ENCODE measurements at places on chromosomes 6 and 20.

- no peak for DNase-seq
These were observed 163.3 kb downstream of the VEGFA start for GRCh38 chr6:43933148-43933885.

- DNase-seq, result no peak
These were observed 12.9 kb downstream of the TGM2 start for GRCh38 chr20:38152175-38152620.

DNA sequence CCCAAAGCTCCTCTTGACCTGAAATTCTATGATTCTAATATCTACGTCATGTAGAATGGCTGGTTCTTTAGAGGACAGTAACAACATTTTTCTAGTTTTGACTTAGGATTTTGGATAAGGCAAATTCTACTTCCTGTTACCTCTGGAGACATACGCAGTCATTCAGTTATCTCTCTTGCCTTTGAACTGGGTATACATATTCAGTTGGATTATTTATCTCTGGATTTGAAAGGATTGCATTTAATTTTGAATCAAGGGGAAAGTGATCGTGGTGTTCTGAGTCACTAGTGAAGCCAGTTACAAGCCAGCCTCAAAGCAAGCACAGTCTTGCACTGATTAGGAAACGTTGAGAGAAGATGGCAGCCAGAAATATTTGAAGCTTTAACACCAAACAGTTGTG is 35.3 kb upstream of the BCAS1 start:
- no peak for DNase-seq

DNA sequence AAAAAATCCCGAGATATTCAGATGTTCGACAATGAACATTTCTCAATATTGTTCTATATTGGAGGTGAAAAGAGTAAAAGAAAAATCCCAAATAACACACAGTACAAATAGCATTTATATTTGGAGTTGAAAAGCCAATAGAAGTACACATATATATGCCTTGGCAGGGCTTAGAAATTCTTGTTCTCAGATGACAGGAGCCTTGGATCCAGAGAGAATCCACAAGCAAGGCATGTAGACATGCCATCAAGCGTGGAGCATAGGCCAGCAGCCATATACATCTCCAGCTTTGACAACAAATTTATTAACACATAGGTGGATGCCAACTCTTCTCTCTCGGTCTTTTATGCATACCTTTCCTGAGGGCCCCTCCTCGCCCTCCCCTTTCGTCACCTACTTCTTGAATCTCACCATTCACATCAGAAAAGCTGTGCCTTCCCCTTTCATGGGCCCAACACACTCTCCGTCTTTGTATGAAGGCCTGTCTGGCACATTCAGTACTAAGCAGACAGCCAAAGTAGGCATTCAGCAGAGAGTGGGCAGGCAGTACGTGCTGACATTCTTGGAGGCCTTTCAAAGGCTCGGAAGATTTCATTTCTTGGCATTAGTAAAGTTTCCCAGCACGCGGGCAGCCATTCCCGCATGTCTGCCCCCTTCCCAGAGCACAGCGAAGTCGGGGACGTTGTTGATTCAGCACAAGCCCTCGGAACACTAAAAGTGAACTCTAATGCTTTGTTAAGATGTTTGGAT is 18.2 kb downstream of the NEDD9 start:
- DNase-seq, result no peak

DNA sequence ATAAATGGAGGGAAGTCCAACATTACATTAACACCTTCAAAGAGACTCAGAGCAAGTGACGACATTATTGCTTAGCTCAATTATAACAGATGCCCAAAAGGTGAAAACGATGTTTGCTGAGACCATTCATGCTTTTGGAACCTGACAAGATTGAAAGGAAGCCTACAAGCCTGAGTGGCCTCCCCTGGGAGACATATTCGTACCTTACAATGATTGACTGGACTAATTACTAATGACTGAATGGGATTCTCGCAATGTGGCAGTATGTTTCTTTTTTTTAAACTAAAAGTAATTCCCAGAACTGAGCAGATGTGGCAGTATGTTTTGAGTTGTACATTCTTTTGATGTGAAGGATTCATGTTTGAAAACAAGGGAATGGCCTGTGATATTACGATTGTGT is 49.9 kb downstream of the VEGFA start:
- no peak for DNase-seq

DNA sequence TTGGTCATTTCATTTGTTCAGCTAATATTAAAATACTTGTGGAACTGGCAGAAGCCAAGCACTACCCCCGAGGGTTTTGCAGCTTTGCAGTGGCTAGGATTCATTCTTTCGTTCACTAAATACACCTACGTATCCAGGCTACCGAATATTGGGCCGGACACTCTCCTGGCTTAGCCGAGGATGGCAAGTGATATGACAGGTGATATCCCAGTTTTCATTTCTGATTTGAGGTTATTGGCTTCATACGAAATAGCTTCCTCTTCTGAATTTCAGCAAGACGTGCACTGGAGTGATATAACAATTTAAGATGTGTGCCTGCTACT is 536 bp upstream of the MTFR2 start:
- DNase-seq, result peak; percentile 78

GRCh38 chr6:80638213-80639055 is 532.0 kb downstream of the BCKDHB start:
- DNase-seq, result peak; percentile 96

DNA sequence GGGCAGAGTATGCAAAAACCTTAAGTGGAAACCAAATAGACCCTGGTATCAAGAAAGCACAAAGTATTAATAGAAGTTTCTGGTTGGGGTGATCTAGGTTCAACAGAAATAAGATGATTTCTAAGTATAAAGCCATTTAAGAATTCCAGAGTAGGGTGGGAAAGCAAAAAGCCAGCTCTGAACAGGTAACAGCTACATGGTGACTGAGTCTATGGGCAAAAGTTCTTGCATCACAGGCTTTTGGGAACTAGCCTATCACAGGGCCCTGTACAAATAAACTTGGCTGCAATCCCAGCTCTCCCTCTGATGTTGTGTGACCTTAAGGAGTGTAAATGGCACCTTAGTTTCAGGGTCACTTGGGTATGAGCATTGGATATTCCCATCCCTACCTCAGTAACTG is 5.5 kb downstream of the TCF19 start:
- no peak for DNase-seq

GRCh38 chr6:118649918-118650581 is 1.3 kb downstream of the CEP85L start:
- DNase-seq, result peak; percentile 16

GRCh38 chr6:123668063-123668462 is 31.3 kb upstream of the TRDN start:
- no peak for DNase-seq

DNA sequence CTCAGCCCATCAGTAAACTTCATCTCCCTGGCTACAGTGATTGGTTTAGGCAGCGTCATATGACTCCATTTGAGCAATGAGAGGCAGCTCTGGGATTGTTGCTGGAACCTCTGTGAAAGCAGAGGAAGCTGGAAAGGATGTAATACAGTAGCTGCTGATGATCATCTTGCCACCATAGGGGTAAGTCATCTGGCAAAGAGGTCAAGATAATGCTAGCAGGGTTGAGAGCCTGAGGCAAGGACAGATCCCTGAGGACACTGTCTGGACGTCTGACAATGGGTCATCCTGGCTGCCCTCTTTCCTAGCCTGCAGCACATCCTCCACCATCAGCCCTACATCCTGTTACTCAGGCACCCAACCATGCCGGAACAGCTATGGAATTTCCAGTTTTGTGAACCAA is 25.5 kb upstream of the FKBP1A start:
- DNase-seq, result no peak

- no peak for DNase-seq
These were observed 222.1 kb downstream of the SMOC2 start for GRCh38 chr6:168663041-168663440.

- no peak for DNase-seq
These were observed 21.1 kb upstream of the LBP start for GRCh38 chr20:38325167-38325566.

- no peak for DNase-seq
These were observed 8.8 kb upstream of the ULBP2 start for GRCh38 chr6:149933036-149933435.

GRCh38 chr20:36543184-36544133 is 2.1 kb downstream of the MYL9 start:
- DNase-seq, result no peak

GRCh38 chr6:2476376-2476775 is 231.0 kb upstream of the GMDS start:
- DNase-seq, result no peak

DNA sequence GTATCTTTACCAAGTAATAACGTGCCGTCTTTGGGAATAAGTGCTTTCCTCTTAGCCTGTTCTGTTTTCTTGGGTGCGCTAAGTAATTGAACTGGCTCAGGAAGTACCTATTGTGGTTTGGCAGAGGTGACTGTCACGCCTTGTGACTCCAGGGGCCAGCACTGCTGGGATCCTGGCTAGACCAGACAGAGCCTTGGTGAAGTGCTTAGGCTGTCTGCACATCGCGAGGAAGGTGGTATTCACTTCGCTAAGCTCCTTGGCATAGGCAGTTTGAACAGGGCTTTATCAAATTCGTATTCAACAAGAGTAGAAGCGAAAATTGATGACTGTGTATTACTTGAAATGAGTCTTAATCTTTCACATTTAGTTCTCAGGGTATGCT is 17.6 kb downstream of the PRDM1 start:
- peak; percentile 14 for DNase-seq

DNA sequence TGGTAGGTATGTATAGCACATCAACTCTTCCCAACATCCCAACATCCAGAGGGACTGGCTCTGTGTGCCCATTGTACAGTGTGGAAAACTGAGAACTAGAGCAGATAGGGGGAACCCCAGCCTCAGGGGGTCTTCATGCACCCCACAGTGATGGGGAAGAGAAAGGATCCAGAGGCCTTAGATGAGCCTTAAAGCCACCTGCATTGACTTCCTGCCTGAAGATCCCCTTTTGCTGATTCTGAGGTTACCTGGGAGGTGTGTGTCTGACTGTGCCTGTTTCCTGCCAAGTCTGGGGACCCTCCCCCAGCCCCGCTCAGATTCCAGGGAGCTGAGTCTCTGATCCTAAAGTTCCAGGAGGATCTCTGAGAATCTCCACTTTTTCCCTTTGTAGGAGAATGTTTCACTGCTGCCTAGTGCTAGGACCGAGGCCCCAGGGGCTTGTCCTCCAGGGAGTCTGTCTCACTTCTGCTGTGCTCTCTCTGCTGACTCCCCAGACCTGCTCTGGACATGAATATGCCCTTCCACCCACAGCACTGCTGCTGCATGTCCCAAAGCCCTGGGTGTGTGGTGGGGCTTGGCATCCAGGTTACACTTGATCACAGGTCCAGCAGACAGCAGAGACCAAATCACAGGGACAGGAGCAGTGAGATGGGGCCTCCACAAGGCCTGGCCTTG is 12.8 kb upstream of the PGC start:
- DNase-seq, result no peak

- DNase-seq, result no peak
These were observed 65.9 kb downstream of the GFOD1 start for GRCh38 chr6:13421425-13422059.

GRCh38 chr20:17488916-17489600 is 42.1 kb downstream of the BFSP1 start:
- no peak for DNase-seq

- no peak for DNase-seq
These were observed 48.5 kb upstream of the CCN2 start for GRCh38 chr6:131999545-132000146.

DNA sequence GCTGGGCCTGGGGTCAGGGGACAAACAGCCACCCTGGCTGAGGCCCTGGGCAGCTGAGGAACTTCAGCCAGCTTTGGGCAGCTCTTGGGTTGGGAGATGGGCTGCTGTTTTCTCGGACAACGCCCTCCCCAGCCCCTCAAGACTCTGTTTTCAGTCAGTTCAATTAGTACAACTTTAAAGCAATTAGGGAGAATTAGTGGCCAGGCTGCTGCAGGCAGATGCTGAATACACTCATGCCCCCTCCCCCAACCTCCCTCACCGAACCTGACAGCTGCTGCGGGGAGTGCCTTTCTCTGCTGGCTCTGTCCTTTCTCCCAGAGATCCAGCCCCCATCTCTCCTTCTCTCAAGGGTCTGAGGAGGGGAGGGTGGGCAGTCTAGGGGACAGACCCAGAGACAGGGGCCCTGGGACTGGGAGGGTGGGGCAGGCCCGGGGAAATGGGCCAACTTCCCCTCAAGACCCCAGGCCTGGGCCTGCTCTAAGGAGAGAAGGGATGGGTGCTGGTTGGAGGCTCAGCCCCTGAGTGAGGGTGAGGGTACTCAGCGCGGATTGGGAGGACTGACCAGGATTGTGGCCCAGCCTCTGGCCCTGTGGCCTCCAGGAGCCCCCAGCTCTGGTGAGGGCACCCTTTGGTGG is 17.8 kb upstream of the MYT1 start:
- no peak for DNase-seq

GRCh38 chr6:64504503-64504902 is 868.9 kb downstream of the PHF3 start:
- peak; percentile 48 for DNase-seq

- DNase-seq, result no peak
These were observed 22.8 kb upstream of the SCP2D1 start for GRCh38 chr20:18790787-18791186.

DNA sequence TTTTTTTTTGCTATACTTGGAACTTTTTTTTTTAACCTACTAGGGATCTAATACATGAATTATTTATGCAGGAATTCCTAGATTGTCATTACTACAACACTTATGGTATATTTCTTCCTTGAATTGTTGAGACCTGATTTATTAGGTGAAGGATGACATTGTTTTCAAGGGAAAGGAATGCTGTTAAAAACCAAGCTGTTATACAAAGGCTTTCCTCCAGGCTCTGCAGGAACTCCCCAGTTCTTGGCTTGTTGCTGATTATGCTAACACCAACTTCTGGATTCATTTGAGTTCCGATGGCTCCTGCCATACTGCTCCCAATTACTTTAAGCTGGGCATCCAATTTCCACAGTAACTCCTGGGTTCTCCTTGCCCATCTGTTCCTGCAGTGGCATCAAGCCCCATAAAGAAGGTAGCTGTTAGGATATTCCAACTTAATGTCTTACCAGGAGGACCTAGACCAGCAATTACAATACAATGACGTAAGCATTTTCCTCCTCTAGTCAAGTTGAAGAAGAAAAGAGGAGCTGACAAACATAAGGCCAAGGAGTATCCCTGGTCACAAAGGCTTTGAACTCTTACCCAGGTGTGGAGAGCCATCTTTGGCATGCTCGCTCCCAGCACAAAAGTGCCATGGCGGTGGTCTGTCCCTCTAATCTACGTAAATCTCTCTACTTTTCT is 215.9 kb upstream of the AGPAT4 start:
- DNase-seq, result no peak

GRCh38 chr6:17408081-17408480 is 14.7 kb downstream of the CAP2 start:
- DNase-seq, result no peak

DNA sequence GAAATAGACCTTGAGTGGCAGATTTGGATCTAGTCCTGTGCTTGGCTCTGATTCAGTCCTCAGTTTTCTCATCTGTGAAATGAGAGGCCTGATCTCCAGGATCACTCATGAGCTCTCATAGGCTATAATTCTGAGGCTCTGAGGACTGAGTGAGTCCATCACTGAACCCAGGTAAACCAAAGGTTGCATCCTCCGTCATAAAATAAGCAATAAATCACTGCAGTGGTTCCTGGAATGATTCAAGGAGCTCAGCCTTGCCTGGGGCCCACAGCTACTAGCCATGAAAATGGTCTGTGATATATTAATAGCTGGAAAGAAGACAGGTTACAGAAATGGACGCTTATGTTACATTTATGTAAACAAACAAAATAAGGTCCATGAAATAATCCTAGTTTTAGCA is 124.8 kb downstream of the MAP3K7 start:
- no peak for DNase-seq

- no peak for DNase-seq
These were observed 26.1 kb downstream of the ZNF311 start for GRCh38 chr6:28978959-28979561.

- no peak for DNase-seq
These were observed 27.9 kb downstream of the TFAP2A start for GRCh38 chr6:10386756-10387654.

Data from DMS53 (cell line).